Activated T-cell treated with anti-CD3 and anti-CD28 coated beads for 4 hours (primary cell): ENCODE measurements at places on chromosomes 4 and X.

- no peak for DNase-seq
These were observed 66.3 kb upstream of the MAD2L1 start for GRCh38 chr4:120132935-120133334.

DNA sequence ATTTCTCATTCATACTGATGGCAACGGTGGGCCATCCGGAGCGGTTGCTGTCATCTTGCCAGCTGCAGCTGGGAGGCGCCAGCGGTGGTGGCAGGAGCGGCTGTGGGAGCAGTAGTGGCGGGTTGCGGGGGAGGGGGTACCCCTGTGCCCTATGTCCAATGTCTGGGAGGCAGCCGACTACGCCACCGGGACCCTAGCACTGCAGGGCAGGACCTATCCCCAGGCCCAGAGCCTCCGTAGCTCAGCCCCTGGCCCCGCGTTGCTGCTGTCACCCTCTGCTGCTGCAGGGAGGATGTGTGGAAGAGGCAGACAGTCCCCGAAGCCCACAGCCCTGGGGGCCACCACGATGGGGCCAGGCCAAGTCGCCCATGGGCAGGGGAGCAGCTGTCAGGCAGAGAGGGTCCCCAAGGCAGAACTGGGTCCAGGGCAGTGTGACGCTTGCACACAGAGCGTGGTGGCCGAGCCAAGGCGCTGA lies 10.0 kb upstream of the SPP1 start:
- DNase-seq = no peak

DNA sequence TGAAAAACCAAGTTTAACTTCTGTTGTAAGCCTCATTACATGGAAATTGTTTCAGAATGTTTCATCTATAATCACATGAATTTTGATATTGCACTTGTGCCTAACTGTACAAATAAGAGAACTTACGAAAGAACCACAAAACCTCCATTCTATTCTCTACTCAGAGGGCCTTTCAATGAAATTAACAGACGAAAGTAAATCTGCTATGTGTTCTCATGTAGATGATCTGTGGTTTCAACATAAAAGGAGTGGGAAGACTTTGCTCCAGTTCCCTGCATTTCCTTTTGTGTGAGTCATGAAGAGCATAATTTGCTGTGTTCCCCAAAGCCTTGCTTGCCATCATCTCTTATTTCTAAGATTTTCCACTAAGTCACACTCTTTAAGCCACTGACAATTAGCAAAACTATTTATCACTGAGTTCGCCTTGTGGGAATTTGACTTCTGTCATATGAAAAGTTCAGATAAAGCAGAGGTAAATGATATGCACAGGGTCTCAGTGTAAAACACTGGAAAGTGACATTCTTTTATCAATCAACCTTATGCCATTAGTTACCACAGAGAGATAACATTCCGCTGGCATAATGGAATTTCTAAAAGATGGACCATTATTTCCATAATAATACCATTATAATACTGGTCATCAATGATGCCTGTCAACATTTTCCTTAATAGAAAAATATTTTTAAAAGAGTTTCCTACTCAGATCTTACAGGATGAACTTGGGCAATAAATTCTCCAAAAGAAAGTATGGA lies 329.8 kb downstream of the NR3C2 start:
- DNase-seq = no peak

DNA sequence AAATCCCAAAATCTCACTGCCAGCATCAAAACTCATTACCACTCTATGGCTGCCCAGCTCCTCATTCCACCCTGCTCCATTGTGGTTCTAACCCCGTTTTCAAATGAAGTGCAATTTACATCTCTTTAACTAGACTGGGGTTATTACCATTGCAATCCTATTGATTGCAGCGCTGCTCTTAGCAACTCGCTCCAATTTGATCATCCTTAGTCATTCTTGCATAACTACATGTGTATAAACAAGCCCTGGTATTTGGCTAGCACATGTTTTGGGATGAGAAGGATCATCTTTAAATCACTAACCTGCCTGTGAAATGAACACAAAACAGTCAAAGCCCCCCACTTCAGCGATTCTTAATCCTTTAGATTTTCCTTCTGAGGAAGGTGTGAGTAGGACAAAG lies 340.1 kb upstream of the PPARGC1A start:
- no peak for DNase-seq

GRCh38 chrX:129696463-129697155 lies 41.9 kb upstream of the APLN start:
- DNase-seq = no peak

DNA sequence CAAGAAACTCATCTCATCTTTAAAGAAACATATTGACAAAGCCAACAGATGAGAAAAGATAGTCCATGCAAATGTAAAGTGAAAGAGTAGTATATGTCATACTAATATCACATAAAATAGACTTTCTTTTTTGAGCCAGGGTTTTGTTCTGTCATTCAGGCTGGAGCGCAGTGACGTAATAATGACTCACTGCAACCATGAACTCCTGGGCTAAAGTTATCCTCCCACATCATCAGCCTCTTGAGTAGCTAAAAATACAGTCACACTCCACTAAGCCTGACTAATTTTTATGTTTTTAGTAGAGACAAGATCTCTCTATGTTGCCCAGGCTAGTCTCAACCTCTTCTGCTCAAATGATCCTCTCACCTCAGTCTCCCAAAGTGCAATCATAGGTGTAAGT lies 51.8 kb upstream of the TRAM1L1 start:
- no peak for DNase-seq

DNA sequence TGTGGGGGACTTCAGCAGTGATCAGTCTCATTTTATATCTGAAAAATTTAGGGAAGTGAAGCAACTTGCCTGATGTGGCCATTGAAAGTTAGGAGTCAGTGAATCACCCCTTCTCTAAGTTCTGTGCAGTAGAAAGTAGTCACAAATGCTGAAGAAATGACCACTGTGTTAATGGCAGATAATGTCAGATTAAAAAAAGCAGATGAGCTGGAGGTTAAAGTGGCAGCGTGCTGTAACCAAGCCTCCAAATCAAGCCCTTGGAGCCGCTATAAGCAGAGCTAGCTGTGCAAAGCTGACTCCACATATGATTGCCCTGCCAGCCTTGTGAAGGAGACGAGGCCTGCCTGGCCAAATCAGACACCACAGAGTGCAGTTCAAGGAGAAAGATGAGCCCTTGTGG lies 39.2 kb upstream of the PDE5A start:
- DNase-seq = no peak

GRCh38 chr4:58522765-58523382 lies 1412.7 kb upstream of the IGFBP7 start:
- no peak for DNase-seq

DNA sequence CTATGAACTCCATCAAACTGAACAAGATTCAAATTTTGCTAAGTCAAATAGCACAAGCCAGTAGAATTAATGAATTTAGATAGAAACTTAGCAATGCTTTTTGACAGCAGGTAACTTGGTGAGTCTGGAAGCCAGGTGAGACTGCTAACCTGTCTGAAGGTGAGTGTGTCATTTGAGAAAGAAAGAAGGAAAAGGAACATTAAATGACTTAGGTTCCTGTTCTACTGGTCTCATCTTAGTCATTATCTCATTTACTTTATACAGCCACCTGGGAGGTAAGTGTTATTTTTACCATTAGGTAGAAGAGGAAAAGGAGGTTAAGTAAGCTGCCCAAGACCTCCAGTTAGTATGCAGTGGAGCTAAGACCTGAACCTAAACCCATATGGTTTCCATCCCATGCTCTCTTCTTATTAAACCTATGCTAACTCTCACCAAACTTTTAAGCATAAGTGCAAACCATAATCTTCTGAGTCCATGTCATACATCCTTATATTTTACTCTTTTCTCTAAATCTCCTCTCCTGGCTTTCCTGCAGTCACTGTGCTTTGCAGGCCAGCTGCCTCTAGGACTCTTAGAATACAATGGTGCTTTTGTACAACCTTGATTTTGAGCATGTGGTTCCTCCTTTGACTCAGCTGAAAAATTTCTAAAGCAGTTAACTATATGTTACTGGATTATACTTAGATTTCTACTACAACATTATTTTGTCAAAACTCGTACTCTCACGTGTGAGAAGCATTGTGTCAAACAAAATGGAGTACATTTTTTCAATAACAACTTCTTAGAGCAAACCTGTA lies 68.5 kb downstream of the ATP10D start:
- DNase-seq = no peak
